ENCODE measurements at places on chromosomes 11 and 22.
A peak's percentile ranks its signal among the peaks of the same experiment; 100 is the strongest.

GRCh38 chr11:108586600-108586999 lies 7.0 kb downstream of the EXPH5 start:
- no peak for DNase-seq

DNA sequence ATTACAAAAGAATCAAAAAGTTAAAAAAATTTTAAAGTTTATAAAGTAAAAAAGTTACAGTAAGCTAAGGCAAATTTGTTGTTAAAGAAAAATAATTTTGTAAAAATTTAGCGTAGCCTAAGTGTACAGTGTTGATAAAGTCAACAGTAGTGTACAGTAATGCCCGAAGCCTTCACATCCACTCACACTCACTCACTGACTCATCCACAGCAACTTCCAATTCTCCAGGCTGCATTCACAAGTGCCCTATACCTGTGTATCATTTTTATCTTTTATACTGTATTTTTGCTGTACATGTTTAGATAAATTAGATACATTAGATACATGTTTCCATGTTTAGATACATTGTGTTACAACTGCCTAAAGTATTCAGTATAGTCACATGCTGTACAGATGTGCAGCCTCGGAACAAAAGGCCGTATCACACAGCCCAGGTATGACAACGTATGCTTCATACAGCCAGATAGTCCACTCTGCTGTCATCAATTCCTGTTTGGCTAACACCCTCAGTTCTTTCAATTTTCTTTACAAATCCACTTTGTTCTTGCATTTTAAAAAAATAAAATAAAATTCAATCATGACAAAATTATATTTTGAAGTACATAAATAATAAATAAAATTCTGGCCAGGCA lies 80.7 kb downstream of the RBFOX2 start:
- no peak for DNase-seq

DNA sequence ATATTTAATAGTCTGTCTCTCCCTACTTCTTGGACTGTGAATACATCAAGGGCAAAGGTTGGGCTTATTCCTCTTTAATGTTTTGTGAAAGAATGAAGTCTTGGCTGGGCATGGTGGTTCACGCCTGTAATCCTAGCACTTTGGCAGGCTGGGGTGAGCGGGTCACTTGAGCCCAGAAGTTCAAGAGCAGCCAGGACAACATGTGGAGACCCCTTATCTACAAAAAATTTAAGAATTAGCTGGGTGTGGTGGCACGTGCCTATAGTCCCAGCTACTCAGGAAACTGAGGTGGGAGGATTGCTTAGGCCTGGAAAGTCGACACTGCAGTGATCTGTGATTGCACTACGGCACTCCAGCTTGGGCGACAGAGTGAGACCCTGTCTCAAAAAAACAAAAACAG lies 20.2 kb downstream of the RNF121 start:
- DNase-seq: no peak

DNA sequence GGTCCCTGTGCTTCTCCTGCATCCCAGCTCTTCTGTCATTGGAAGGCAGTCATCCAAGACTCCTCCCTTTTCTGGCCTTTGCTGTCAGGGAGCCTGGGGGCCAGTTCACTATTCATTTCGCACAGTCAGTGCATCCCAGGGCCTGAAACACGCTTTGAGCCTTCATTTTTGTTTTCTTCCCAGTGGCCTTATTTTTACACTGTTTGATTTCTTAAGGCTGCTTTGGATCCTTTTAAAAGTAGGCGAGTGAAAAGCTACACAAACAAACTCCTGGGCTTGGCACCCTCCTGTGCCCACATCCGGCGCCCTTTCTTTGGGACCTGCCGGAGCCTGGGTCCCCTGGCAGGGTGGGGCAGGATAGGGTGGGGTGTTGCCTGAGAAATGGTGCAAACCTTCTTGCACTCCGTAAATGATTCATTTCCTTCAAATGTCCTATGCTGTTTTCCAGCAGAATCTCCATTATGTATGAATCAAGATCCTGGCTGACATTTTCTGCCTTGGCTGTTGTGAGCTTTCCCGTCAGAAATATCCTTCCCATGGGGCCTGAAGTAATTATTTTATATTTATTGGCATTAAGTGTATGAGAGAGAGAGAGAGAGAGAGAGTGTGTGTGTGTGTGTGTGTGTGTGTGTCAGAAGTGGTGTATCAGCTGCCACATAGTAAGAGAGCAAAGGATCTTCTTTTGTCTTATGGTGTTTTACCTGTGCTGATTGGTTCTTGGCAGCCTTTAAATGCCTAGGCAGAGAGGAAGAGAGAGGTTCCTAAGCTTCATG lies 45.6 kb downstream of the BCR start:
- DNase-seq: no peak

- no peak for DNase-seq
Measured at GRCh38 chr11:128900468-128900867, 9.3 kb downstream of the KCNJ5 start.

- DNase-seq: peak; percentile 41
Measured at GRCh38 chr22:38733329-38733723, 22.5 kb downstream of the SUN2 start.

- DNase-seq: no peak
Measured at GRCh38 chr11:117792992-117793391, 4.0 kb downstream of the DSCAML1 start.

Measured in effector CD4-positive, alpha-beta T cell (primary cell).